ENCODE measurements at places on chromosomes 12 and 14.
A peak's percentile ranks its signal among the peaks of the same experiment; 100 is the strongest.

DNA sequence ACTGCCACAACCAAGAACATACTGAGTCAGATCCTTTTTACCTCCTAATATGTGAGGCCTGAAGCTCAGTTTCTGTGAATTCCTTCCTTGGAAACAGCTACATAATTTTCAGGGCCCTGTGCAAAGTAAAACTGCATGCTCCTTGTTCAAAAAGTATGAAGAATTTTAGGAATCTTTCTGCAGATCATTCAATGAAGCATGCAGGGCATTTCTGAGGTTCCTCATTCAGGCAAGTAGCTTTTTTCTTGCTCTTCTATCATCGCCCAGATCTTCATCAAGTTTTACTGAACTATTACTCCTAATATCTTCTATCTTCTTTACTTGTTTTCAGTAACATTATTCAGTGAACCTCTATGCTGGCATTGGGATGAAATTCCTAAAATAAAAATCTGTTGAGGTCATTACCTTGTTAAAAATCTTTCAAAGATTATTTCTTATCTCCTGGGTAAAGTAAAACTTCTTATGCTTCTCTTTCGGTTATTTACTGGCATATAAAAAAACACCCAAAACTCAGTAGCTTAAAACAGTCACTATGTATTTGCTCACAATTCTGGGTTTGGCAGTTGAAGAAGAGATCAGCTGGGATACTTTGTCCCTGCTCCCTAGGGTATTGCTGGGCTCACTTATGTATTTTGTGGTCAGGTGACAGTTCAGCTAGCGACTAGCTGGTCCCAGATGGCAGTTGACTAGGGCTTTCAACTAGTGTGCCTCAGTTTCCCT, 42.6 kb upstream of the KRR1 start:
- no peak for DNase-seq

GRCh38 chr12:62848418-62848817, 86.5 kb downstream of the PPM1H start:
- no peak for DNase-seq

- DNase-seq, result no peak
Observed at GRCh38 chr14:105180592-105181548, at the start of gene NUDT14. NUDT14 (minus strand) TSS chr14:105181312; CDS start chr14:105181209, 103 bp downstream.

DNA sequence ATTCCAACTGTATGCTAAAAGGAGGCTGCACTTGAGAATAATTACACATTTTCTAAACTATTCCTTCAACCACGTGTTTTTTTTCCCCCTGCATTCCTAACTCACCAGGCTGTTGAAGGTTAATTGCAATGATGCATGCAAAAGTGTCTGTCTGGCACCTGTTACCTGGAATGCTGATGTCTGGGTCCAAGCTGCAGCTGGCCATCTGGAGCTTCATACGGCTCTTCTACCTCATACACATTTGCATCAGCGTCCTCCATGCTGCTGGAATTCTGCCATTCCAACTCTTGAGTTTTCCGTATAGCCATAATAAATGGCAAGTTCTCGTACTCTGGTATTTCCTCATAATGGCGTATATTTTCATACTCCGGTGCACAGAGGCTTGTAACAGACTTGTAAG, 8.6 kb downstream of the FGD6 start:
- no peak for DNase-seq

GRCh38 chr14:30854492-30854891, 19.9 kb upstream of the COCH start:
- no peak for DNase-seq

GRCh38 chr14:105445901-105446845, 26.5 kb downstream of the MTA1 start:
- no peak for DNase-seq

DNA sequence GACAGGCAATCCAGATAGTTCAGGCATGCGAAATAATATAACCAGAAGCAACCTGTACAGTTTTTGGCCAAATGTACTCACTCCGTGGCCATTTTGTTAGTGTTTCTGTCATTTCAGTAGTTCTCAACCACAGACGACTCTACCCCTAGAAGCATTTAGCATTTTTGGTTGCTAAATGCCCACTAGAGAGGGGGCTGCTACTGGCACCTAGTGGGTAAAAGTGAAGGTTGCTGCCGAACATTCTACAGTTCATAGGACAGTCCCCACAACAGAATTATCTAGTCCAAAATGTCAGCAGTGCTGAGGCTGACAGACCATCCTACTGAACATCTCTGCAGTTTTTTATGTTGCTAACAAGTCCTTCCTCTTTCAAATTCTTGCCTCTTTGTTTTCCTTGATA, 107.4 kb downstream of the TSHR start:
- no peak for DNase-seq

DNA sequence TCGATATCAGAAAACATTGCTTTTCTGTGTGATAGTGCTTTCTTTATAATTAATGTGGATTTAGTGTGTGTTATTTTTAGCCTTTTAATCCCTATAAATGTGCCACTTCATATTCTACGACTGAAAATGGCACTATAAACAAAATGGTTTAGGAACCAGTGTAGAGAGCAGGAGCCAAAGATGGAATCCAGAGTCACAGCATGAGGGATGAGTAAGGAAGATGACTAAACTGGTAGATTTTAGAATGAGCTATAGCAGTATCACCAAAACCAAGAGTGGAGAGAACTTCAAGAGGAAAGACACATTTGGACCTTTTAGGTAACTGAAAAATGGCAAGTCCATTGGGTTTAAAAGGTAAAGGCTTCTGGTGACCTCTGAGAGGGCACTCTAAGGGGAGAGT, 887.2 kb downstream of the NRXN3 start:
- no peak for DNase-seq

DNA sequence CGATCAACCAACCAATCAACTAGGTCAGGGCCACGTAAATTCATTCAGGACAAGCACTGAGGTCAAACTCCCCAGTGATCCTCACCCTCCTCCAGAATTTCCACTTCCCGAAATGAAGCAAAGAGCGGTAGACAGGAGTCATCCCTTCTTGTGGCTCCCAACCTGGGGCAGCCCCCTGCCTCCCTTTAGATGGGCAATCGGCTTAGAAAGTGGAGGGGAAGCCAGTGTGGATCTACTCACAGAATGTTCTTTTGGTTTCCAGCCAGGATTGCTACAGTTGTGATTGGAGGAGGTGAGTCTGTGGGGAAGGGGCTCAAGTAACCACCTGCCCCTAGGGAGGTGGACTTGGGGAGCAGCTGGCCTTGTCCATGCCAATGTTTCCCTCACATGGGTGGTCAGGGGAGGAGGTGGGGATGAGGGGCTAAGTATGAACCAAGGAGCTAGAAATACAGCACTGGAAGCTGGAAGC, 4.1 kb downstream of the IFI27 start:
- DNase-seq, result peak; percentile 65

DNA sequence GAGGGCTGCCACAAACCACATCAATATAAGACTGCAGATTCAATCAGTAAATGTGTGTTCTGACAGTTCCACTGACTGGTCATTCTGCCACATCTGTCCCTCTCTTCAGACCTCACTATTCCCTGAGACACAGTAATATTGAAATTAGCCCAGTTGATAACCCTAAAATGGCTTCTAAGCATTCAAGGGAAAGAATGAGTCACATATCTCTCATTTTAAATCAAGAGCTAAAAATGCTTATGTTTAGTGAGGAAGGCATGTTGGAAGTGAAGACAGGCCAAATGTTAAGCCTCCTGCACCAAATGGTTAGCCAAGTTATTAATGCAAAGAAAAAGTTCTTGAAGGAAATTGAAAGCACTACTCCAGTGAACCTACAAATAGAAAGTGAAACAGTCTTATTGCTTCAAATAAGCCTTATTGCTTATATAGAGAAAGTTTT, 24.5 kb upstream of the KIF21A start:
- no peak for DNase-seq

DNA sequence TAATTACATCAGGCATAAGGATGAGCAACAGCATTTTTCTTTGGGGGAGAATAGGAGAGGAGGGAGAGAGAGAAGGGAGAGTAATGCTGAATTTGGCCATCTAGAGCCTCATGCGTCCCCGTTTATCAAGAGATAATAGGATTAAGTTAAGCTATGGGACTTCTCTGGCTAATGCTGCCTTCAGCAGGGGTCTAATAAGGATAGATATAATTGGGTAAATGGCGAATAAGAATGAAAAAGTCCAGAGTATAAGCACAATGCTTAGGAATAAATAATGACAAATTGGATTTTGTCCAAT, 470.0 kb downstream of the EGLN3 start:
- DNase-seq, result no peak

DNA sequence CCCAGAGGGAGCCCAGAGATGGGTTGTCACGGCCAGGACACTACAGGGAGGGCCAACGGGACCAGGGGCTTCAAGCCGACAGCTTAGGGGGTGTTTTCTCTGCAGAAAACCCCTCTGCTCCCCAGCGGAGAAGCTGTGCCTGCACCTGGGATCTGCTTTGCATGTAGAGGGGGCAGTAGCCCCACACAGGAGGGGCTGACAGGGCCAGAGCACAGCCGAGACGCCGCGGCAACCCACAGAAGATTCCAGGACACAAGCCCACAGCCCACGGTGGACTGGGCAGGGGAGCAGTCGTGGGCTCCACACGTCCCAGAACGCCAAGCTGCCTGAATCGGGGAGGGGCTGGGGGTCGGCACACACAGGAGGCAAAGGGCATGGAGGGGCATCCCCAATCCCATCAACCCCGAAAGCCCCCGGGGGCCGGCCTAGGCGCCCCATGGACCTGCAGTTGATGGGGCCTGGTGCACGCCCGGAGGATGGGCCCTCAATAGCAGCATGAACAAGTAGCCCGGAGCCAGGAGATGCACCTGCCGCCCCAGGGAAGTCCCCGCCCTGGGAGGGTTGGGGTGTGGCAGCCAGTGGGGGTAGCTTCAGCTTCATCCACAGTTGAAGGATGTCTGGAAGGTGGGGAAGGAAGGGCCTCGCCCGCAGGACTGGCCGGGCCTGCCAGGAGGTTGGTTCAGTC, 30.5 kb upstream of the TMEM179 start:
- peak; percentile 60 for DNase-seq

GRCh38 chr12:39618701-39619100, 902 bp downstream of the ABCD2 start:
- no peak for DNase-seq

GRCh38 chr12:41530441-41530840, 342.3 kb downstream of the PDZRN4 start:
- DNase-seq, result no peak

DNA sequence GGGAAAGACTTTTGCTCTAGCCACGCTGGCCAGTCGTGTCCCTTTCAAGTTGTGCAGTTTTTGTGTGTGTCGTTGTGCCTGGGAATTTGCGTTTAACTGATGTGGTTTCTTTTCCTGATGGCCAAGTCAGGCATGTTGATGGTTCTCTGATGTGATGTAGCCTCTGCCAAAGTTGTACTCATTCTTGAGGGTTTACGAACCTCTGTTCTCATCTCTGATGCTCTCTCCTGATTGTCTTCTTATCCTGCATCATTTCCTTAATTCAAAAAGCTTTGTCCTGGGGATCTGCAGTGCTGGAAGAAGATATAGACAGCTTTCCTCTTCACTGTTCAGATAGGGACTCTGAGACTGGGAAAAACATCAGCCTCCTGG, 25.4 kb downstream of the CD9 start:
- DNase-seq, result no peak

GRCh38 chr12:79174626-79175025, 310.1 kb downstream of the SYT1 start:
- DNase-seq, result no peak

GRCh38 chr12:54355104-54355815, 9.0 kb downstream of the GPR84 start:
- DNase-seq, result no peak

DNA sequence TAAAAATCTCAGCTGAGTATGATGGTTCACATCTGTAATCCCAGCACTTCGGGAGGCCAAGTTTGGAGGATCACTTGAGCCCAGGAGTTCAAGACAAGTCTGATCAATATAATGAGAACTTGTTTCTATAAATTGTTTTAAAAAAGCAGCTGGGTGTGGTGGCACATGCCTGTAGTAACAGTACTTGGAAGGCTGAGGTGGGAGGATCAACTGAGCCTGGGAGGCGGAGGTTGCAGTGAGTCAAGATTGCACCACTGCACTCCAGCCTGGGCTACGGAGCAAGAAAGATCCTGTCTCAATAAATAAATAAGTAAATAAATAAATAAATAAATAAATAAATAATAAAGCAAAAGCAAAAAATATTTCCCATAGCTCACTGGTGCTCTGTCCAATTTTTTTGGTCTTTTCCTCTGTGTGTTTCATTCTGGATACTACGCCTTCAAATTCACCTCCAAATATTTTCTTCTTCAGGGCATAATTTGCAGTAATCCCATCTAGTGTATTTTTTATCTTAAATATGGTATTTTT, 32.7 kb upstream of the SNX6 start:
- no peak for DNase-seq

DNA sequence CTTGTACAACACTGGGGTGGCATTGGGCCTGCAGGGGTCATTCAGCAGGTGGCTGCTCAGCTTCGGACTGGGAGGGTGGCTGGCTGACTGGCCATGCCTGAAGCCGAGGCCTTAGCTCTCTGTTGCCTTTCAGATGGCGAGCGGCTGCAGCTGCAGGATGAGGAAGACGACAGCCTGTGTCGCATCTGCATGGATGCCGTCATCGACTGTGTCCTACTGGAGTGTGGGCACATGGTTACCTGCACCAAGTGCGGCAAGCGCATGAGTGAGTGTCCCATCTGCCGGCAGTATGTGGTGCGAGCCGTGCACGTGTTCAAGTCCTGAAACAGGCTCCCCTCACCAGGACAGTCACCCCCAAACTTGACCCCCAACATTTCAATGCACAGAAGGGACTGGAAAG, 23.3 kb downstream of the RNF34 start:
- DNase-seq, result no peak

GRCh38 chr12:44019118-44019517, 183.2 kb downstream of the TMEM117 start:
- no peak for DNase-seq

GRCh38 chr14:55500708-55501107, 60.3 kb upstream of the TBPL2 start:
- DNase-seq, result no peak

DNA sequence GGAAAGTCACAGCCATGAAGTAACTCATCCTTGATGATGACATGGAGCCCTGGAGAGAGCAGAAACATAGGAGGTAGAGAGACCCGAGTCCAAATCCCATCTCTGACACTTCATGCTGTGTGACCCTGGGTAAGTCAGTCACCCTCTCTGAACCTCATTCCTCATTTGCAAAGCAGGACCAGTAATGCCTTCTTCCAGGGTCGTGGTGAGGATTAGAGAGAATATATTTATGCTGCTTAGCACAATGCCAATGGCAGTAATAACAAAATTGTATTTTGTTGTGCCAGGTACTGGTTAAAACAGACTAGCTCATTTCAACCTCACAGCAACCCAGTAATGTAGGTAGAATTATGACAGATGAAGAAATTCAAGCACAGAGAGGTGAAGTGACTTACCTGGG, 13.9 kb upstream of the RBM19 start:
- DNase-seq, result no peak

- no peak for DNase-seq
Observed at GRCh38 chr12:119113496-119113986, 65.2 kb upstream of the HSPB8 start.
